ENCODE measurements at places on chromosomes 2 and 18.

GRCh38 chr18:62644773-62645172, 70.6 kb upstream of the PHLPP1 start:
- no peak for DNase-seq

DNA sequence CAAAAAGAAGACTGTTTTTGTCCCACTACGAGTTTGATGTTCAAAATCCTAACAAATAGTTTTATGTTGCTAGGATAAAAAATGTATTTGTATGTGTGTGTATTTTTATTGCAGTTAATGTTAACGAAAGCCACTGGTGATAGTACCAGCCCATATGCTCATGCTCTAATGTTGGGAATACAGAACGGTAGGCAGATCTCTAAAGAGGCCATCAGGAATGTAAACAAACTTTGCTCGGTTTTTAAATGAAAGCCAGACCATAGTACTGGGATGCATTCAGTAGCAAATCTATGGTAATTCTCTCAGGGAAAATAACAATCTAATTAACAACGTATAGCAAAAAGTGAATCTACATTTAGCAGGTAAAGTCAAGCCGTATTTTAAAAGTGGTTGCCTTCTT, 208.1 kb downstream of the NEDD4L start:
- DNase-seq: no peak

GRCh38 chr2:72993147-72993932, 76.0 kb downstream of the EMX1 start:
- peak; percentile 20 for DNase-seq

DNA sequence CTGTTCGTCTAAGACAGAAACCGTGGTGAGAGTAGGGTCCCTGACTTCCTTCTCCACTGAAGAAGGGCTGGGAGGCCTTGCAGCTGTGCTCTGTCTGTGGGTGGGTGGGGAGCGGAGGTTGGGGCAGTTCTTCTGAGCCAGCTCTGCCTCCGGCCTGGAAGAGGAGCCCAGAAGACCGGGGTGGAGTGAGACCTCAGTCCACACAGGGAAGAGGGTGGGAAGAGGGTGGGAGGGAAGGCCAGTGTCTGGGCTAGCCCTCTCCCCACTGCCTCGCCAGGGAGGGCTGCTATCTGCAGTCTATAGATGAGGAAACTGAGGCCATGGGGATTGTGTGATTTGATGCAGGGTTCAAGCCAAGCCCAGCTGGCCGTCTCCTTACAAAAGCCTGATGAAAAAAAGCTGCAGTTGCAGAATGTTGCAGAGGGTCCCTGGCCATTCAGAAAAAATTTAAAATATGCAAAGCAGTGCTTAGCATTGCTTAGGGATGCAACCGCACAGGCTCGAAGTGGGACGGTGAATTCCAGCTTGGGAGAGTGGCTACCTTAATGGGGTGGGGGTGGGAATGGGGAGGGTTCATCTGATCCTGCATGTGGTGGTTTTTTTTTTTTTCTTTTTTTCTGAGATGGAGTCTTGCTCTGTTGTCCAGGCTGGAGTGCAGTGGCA, 181.6 kb upstream of the HS6ST1 start:
- no peak for DNase-seq

- DNase-seq: no peak
Measured at GRCh38 chr2:71861186-71862160, 286.2 kb downstream of the CYP26B1 start.

- no peak for DNase-seq
Measured at GRCh38 chr2:46534589-46534988, 55.2 kb downstream of the TMEM247 start.

- DNase-seq: no peak
Measured at GRCh38 chr18:40355726-40356125, 1599.3 kb upstream of the PIK3C3 start.

DNA sequence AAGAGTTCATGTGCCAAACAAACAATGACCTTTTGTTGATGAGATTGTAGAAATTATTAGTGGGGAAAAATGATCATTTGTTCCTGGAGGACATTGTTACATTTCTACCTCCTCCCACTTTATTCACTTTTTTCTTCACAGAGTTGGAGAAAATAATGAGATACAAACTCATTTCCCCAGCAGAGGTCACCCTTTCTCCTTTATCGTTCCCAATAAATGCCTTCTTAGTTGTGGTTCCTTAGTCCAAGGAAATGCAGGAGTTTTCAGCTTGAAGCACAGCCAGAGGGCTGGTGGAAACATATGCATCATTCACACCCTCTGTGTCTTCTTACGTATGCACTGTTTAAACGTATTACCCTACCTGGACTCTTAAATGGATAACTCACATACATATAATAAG, 108.8 kb downstream of the SLC4A3 start:
- peak; percentile 78 for DNase-seq

Data from NCI-H1694 treated with DMSO at 0.1 percent for 48 hours (cell line).